ENCODE measurements at places on chromosomes 7 and 10.

GRCh38 chr10:75980419-75981002 lies 549.1 kb downstream of the LRMDA start:
- H3K36me3 ChIP-seq = no peaks in the 10 kb centered on the region
- peaks cover 35% of the 10 kb centered on the region for H3K27me3 ChIP-seq
- peaks cover 26% of the 10 kb centered on the region for H3K4me1 ChIP-seq
- no peak for DNase-seq

DNA sequence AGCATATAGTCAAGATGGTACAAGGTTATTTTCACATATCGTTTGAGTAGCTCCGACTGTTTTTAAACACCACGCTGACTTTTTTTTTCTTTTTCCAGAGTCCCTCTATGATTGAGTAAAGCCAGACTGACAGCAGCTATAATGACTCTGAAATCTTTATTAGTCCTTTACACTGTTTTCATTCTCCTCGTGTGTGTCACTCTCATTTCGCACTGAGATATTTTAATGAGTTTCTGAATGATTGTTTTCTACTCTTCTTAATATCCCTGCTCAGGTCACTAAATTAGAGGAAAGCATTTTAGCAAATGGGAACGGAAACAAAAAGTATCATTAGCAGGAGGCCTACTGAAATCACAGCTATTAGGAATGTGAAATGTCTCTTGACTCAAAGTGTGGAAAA lies 162.3 kb upstream of the MTPN start:
- H3K4me1 ChIP-seq = peaks cover 13% of the 10 kb centered on the region
- no peak overlapping the region for H3K4me3 ChIP-seq
- H3K27me3 ChIP-seq = peaks cover 3% of the 10 kb centered on the region
- DNase-seq = no peak
- no peak overlapping the region for H3K27ac ChIP-seq

- H3K27ac ChIP-seq = peak overlapping the region; percentile 41
- peak overlapping the region; percentile 74 for H3K4me3 ChIP-seq
- H3K36me3 ChIP-seq = no peaks in the 10 kb centered on the region
- DNase-seq = no peak
- no peaks in the 10 kb centered on the region for H3K4me1 ChIP-seq
- peaks cover 28% of the 10 kb centered on the region for H3K27me3 ChIP-seq
These were observed 129.7 kb downstream of the MARCHF5 start for GRCh38 chr10:92420546-92421275.

GRCh38 chr7:46606761-46607160 lies 685.7 kb upstream of the IGFBP3 start:
- H3K4me3 ChIP-seq = no peak overlapping the region
- no peak overlapping the region for H3K27ac ChIP-seq
- no peaks in the 10 kb centered on the region for H3K27me3 ChIP-seq
- DNase-seq = no peak
- H3K4me1 ChIP-seq = peaks cover 20% of the 10 kb centered on the region

- H3K27ac ChIP-seq = no peak overlapping the region
- peaks cover 34% of the 10 kb centered on the region for H3K4me1 ChIP-seq
- no peak for DNase-seq
- H3K27me3 ChIP-seq = no peaks in the 10 kb centered on the region
- no peak overlapping the region for H3K4me3 ChIP-seq
These were observed 25.9 kb downstream of the GRK5 start for GRCh38 chr10:119233123-119233820.

- peak overlapping the region; percentile 44 for H3K4me3 ChIP-seq
- no peaks in the 10 kb centered on the region for H3K36me3 ChIP-seq
- DNase-seq = peak; percentile 82
- peaks cover 5% of the 10 kb centered on the region for H3K4me1 ChIP-seq
These were observed 26.3 kb upstream of the WDFY4 start for GRCh38 chr10:48658243-48658974.

DNA sequence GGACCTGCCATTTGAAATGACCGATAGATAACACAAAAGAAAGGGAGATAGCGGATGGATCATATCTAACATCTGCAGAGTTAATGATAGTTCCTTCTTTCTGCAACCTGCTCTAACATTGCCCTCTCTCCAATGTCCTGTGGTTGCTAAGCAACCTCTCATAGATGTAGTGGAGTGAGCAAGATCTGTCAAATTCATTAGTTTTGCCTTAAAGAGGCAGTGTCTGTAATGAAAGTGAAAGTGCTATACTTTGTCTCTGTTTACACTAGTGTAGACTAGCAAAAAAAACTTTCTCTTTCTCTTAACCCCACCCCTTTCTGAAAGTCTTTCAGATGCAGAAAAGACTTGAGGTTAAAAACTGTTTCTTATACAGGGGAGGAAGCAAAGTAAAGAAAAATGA lies 1196.9 kb downstream of the SORCS3 start:
- no peak overlapping the region for H3K27ac ChIP-seq
- H3K27me3 ChIP-seq = no peaks in the 10 kb centered on the region
- no peak for DNase-seq

GRCh38 chr7:45178241-45179225 lies 20.9 kb downstream of the RAMP3 start:
- DNase-seq = no peak
- H3K4me1 ChIP-seq = no peaks in the 10 kb centered on the region
- H3K27ac ChIP-seq = no peak overlapping the region
- H3K4me3 ChIP-seq = no peak overlapping the region
- H3K36me3 ChIP-seq = no peaks in the 10 kb centered on the region
